ENCODE measurements at places on chromosomes 1 and 21.

GRCh38 chr1:84869720-84870119 lies 23.3 kb downstream of the LPAR3 start:
- no peak for DNase-seq

DNA sequence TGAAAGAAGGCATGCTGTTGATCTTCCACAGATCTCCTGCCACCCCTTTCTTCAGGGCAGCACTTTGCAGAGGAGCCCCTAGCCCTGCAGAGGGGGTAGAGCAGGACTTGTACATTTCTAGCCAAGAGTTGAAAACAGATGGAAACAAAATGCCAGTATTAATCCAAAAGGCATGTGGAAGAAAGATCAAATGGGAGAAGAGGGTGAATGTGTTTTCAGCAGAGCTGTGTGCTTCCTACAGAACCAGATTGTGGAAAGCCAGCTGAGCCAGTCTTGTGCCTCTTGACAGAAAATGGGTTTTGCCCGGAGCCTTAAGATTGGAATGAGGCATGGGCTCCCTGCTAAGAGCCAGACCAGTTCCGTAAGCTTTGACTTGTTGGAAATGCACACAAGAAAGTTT lies 105.2 kb upstream of the TSPAN2 start:
- DNase-seq = no peak

DNA sequence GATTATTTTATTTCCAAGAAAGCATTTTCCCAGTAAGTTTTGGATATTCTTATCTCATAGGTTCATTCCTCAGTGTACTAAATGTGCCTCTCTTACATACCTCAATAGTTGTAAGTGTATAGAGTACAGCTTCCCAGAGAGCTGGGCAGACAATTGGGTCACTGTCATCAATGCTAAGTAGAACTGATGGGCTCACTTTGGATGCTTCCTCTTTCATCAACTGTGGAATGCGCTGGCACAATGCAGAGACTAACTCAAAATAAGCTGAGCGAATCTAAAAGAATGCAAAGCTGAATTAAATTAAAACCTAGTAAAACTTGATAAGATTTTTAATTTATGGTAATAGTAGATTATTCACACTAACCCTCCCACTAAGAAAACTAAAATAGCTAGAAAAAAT lies 21.5 kb downstream of the LTN1 start:
- no peak for DNase-seq

DNA sequence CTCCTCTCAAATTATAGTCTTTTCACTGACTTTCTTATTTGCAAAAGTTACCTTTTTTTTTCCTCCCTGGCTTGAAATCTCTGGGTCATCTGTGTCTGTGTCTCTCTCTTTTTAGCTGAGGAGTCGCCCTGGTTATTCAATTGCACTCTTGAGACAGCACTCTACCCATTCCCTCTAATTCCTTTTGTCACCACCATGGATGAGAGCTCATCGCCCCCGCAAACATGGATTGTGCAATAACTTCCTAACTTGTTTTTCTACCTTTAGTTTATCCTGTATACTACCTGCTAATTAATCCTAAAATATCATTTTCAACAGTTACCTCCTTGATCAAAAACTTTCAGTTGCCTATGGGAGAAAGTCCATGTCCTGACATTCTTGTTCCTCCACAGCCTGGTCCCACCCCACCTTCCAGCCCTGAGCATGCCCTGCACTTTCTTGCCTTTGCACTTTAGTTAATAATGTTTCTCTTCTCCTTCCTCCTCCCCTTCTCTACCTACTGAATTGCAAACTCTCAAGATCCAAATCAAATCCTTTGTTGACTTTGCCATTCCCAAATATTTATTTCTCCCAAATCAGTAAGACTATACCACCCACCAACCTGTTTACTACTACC lies 110.4 kb upstream of the MAGI3 start:
- DNase-seq = no peak

DNA sequence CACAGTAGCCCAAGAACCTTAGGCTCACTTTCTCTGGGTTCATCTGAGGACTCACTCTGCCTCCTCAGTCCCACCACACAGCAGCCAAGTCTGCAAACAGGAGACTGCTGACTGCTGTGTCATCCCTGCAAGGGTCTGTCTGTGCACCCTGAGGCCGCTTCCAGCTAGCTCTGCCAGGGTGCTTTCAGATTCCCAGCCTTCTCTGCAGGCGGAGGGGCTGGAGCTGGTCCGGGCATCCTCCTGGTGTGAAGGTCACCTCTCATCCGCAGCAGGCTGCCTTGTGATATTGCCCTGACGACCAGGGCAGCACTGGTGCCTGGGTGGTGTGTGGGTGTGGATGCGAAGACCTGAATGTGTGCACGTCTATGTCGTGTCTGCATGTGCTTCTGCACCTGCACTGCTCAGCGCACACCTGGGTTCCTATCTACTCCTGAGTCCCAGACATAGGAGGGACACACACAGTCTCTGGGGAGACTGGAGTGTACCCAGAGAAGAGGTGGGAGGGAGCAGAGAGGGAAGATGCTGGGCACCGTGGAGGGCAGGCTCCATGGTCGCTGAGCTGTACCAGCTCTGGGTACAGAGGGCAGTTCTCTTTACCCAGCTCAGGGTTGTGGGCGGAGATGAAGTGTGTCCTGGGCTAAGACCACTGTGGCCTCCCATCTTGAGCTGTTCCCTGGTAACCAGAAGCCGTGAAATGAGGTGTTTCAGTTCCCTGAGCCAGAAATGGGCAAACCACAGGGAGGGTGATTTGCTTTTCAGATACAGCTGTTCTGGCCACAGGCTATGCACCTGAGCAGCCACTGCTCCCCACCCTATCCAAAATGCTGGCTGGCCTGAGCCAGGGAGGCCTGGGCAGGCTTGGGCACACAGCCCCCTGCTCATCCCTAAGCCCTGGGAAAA lies 160.9 kb upstream of the CSF3R start:
- DNase-seq = no peak

DNA sequence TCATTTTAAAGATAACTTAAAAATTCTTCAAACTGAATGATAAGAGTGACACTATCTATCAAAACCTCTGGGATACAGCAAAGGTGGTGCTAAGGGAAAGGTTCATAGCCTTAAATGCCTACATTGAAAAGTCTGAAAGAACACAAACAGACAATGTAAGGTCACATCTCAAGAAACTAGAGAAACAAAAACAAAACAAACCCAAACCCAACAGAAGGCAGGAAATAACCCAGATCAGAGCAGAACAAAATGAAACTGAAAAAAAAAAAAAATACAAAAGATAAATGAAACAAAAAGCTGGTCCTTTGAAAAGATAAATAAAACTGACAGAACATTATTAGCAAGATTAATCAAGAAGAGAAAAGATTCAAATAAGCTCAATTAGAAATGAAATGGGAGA lies 6.8 kb downstream of the ODF2L start:
- no peak for DNase-seq

- no peak for DNase-seq
These were observed 622 bp upstream of the IL6R start for GRCh38 chr1:154404511-154404931.

DNA sequence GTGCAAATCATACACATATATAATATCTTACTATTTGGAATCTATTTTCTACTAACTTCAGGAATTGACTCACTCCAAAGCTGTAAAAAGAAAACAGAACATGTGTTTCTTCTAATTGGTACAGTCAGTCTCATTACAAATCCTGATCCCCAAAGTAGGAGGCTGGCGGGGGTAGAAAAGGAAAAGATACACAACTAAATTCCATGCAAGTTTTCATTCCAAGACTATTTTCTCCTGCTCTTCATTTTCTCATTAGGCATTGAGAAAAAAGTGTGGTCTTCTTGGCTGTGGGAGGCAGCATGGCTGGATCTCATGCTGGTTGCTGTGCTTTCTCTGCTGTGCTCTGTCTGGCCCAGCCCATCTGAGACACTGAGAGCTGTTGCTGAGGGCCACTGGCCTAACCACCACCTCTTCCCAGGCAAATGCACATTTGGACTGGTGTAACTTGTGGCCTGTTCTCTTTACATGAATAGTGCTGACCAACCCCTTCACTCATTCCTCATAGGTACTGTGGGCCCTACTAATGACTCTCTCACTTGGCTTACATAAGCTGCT lies 1107.5 kb upstream of the B3GALT2 start:
- no peak for DNase-seq

DNA sequence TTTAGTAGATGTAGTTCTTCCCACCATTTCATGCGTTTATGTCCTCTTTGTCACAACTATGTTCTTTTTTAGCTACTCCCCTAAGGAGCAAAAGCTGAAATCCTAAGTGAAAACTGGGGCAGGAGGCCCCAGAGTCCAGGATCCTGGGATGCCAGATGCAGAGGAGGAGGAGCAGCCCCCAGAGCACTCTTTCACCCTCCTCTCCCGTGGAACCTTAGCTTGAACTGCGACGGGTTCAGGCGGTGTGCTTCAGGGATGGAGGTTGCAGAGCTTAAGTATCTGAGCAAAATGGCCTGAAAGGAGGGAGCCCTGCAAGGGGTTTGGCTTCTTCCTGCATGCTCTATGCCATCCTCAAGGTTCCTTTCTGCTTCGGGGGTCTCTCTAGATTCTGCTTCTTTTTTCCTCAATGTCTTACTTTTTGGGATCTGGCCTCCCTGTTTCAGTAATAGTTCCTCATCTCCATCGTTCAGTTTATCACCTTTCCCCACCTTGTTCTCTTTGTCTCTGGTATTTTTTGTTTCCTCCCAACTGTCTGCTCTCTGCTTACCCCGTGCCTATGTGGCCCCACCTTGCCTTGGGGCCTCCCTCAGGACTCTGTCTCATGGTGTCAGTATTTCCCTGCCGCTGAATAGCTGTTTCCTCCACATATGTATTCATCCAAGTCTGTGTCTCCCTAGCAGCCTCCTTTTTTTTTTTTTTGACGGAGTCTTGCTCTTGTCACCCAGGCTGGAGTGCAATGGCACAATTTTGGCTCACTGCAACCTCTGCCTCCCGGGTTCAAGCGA lies 2.7 kb upstream of the NHLH1 start:
- DNase-seq = no peak

DNA sequence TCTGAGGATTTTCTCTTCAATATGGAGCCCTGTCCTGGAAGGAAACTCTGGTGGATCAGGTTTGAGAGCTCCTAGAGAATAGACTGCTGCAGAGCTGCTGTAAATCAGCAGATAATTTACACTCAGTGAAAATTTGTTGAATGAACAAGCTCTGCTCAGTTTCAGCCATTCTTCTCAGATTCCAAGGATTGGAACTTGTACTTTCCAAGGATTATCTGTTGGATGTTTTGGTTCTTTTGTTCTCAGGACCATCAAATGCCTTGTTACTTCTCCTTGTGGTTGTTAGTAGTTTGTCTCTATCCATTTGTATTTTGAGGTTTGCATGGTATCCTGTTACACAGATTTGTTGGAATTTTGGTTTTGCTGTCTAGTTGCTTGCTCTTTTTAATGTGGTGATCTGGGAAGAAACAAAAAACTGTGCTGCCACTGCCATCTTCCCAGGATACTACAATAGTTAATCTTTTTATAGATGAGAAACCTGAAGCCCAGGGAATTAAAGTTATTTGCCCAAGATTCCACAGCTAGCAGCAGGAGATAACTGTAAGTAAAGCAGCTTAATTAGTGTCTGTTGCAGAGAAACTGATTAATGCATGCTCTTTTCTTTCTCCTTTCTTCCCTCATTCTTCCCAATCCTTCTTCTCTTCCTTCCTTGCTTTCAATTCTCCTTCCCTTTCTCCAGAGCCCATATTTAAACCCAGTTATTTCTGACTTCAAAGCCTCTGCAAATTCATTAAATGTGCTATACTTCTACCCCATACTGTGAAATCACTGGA lies 21.7 kb upstream of the KIFAP3 start:
- DNase-seq = no peak

GRCh38 chr1:60311838-60312237 lies 238.3 kb upstream of the C1orf87 start:
- no peak for DNase-seq

GRCh38 chr1:8578132-8578877 lies 239.1 kb downstream of the RERE start:
- no peak for DNase-seq

GRCh38 chr1:38138498-38139233 lies 92.1 kb upstream of the POU3F1 start:
- DNase-seq = no peak

DNA sequence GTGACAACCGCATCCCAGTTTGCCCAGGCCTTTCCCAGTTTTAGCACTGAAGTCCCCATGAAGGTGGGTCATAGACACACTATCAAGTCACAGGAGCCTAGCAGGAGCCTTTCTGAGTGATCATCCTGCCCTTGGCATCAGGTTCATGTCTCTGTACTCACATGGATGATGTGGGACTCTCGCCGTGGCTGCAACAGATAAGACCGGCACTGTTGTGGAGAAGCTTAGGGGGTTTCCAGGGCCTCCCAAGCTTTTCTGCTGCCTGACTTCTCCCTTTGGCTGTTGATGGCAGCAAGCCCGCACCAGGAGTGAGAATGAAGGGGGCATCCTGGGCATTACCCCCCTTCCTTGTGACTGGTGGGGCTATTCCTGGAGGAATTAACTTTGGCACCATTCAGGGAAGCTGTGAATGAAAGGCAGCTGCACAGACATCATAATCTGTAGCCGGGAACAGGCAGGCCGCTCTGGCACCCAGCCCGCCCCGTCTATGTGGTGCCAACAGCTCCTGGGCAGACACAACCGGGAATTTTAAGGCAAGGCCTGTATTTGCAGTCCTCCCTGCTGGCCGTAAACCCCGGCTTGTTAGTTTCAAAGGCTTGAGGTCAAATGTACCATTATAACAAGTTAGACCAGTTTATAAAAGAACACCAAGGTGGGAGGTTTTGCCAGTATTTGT lies 148.6 kb downstream of the HUNK start:
- DNase-seq = no peak

DNA sequence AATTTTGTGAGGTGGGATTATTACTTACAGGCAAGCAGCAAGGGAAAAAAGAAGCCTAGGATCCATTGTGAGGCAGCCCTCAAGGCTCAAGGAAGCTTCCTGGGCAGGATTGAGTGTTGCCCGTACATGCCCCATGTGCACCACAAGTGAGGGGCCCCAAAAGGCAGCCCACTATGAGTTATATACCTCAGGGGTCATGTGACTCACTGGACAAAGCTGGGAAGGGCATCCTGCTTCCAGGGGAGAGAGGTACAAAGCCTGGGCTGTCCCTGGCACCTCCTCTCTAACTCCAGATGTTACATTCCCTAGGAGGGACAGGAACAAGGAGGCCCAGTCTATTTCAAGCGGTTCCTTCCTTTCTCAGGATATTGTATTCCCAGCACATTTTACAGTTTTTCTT lies 34.0 kb upstream of the CD1D start:
- no peak for DNase-seq

- DNase-seq = no peak
These were observed 11.4 kb upstream of the SLC2A5 start for GRCh38 chr1:9080705-9081291.

- no peak for DNase-seq
These were observed 797.3 kb downstream of the PLA2G4A start for GRCh38 chr1:187626056-187626455.
